Muscle of back (tissue), 13 donors: ENCODE measurements at places on chromosomes 12 and 14.

GRCh38 chr14:61132894-61133293 lies 148.2 kb downstream of the TMEM30B start:
- DNase-seq, result no peak

DNA sequence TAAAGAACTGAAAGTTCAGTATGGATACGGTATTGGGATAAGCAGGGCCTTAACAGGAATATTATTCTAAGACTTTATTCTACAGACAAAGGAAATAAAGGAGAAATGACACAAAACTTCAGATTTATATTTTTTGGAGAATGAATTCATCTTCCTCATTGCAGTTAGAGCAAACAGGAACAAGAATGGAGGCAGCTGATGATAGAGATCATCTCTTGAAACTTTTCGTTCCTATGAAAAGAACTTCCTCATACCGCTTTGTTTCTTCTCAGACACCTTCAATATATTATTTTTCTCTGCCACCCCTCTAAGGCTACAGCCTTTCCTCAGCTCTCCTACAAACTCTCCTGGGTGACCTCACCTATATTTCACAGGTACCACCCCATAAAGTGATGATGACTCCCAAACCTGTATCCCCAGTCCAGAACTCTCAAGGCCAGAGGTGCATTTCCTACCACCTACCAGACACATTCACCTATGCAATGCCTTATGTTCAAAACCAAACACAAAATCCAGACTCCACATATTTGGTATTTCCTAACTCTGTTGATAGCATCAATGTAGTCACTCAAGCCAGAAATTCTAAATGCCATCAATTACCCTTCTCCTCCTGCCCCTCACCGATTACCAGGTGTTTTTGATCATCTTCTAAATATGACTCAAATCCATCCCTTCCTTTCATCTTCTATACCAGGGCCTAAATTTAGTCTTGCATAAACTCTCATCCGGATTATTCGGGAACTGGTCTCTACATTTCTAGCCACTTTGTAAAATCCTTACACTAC lies 7.4 kb downstream of the MAP4K5 start:
- DNase-seq, result no peak

DNA sequence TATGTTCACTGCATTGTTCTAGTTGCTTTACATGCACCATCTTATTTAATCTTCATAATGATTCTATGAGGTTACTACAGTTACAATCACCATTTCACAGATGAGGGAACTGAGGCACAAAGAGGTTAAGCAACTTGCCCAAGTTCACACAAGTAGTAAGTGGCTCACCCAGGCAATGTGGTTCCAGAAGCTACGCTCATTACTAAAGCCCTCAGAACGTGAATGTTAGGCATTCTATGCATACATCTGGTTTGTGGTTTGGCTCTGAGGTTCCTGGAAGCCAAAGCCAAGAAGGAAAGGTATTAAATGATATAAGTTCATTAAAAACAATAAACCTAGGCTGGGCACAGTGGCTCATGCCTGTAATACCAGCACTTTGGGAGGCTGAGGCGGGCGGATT lies 14.4 kb upstream of the VRTN start:
- DNase-seq, result no peak

- peak; percentile 76 for DNase-seq
Observed at GRCh38 chr12:128421375-128421774, 154.4 kb downstream of the TMEM132C start.

GRCh38 chr14:104393199-104393897 lies 186.2 kb upstream of the C14orf180 start:
- DNase-seq, result no peak

GRCh38 chr14:96095581-96096476 lies 56.7 kb downstream of the C14orf132 start:
- no peak for DNase-seq

DNA sequence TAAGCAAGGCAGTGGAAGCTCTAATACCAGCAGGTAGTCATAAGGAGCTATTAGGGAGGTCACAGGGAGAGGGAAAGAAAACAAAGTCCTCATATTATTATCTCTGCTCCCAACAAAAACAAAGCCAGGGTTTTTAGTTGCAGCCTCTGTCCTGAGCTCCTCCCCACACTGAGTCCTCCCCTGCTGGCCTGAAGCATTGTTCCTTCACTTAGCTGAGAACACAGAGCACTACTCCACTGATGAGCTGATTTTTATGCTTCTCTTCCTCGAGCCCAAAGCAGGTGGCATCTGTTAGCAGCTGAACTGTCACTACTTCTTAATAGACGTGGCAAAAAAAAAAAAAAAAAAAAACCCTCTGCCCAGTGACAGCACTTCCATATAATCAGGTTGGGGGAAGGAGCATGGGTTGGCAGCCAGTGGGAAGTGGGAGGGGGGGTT lies 10.5 kb upstream of the STAC3 start:
- no peak for DNase-seq

GRCh38 chr12:106634206-106634605 lies 51.4 kb downstream of the RFX4 start:
- no peak for DNase-seq

- DNase-seq, result no peak
Observed at GRCh38 chr14:43165651-43166050, 1341.4 kb downstream of the FSCB start.

- DNase-seq, result no peak
Observed at GRCh38 chr14:104020471-104020870, 65.0 kb upstream of the ASPG start.

- DNase-seq, result no peak
Observed at GRCh38 chr14:68377459-68377858, 415.4 kb downstream of the ZFP36L1 start.

DNA sequence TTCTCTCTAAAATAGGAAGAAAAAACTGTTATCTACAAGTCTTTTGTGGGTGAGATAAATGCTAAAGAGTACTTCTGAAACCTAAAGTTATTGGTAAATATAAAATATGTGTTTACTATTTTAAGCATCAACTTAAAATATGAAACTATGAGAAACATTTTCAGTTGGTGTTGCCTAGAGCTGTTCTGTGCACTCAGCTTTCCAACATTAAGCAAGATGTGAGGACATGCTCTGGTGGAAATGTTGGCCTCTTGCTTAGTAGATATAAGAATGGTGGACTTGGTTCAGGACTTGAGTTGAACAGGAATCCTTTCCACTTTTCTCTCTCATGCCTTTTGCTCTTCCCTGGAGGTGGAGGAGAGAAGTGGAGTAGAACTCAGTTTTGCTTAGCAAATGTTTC lies 164.1 kb upstream of the PELI2 start:
- DNase-seq, result no peak

GRCh38 chr12:116672842-116673516 lies 64.9 kb downstream of the SPRING1 start:
- DNase-seq, result no peak
